ENCODE measurements at places on chromosomes 1 and 21. TPM values are rescaled to one million over a fixed set of nuclear protein-coding genes. Genes with fewer than 3 reads are reported as not detected.

MCOLN2 gene
- polyA plus RNA-seq, result 0.51 TPM

OR2M3 gene
- polyA plus RNA-seq, result not detected

CLEC20A gene
- polyA plus RNA-seq, result not detected

CR1L gene
- polyA plus RNA-seq, result not detected

DMBX1 gene
- not detected for polyA plus RNA-seq

CLDN8 gene
- polyA plus RNA-seq, result not detected

OR14K1 gene
- polyA plus RNA-seq, result not detected

DNAJC6 gene
- 0.05 TPM for polyA plus RNA-seq

All from CD14-positive monocyte (primary cell).